ENCODE measurements at places on chromosomes 4 and X. TPM values are rescaled to one million over a fixed set of nuclear protein-coding genes. Genes with fewer than 3 reads are reported as not detected.

- no peak for DNase-seq
These were observed 11.7 kb upstream of the SHOX start for GRCh38 chrX:618761-619450.

GRCh38 chr4:24809376-24809775 lies 14.0 kb downstream of the SOD3 start:
- DNase-seq, result no peak

DNA sequence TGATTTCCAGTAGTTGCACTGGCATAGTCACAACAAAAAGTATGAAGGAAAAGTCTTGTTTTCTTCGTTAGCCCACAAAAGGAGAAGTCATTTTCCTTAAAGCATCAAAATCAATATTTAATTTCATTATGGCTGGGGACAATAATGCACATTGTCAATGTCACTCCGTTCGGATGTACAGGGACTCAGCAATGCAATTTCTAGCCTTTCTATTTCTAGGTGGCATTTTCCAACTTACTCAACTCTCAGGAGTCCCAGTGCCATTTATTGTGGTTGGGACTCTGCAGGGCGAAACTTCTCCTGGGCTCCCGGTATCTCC lies 99.6 kb downstream of the CEP135 start:
- DNase-seq, result no peak

- DNase-seq, result no peak
These were observed 80.0 kb downstream of the TBC1D19 start for GRCh38 chr4:26663888-26664287.

Gene PNMA5
- not detected for total RNA-seq

GRCh38 chr4:56570041-56570440 lies 64.5 kb downstream of the ARL9 start:
- no peak for DNase-seq

Gene NSUN7
- total RNA-seq, result 0.79 TPM

Gene CCDC110
- under 0.01 TPM for total RNA-seq

- DNase-seq, result no peak
These were observed 113.0 kb upstream of the DCLK2 start for GRCh38 chr4:149965206-149965605.

- no peak for DNase-seq
These were observed 150.6 kb downstream of the ATRX start for GRCh38 chrX:77635373-77635772.

Gene ZCCHC18
- total RNA-seq, result not detected

- no peak for DNase-seq
These were observed 489.3 kb downstream of the INPP4B start for GRCh38 chr4:142356801-142357200.
